Lung microvascular endothelial cell (primary cell): ENCODE measurements at places on chromosomes 2 and 18. TPM values are rescaled to one million over a fixed set of nuclear protein-coding genes. Genes with fewer than 3 reads are reported as not detected.

The CHRNG gene
- not detected in 2 replicates for total RNA-seq

The MC5R gene
- total RNA-seq, result not detected in 2 replicates

- no peak for DNase-seq
These were observed 765.8 kb downstream of the METTL4 start for GRCh38 chr18:1805521-1805920.

GRCh38 chr2:209970271-209970670 lies 32.2 kb upstream of the RPE start:
- DNase-seq, result no peak

DNA sequence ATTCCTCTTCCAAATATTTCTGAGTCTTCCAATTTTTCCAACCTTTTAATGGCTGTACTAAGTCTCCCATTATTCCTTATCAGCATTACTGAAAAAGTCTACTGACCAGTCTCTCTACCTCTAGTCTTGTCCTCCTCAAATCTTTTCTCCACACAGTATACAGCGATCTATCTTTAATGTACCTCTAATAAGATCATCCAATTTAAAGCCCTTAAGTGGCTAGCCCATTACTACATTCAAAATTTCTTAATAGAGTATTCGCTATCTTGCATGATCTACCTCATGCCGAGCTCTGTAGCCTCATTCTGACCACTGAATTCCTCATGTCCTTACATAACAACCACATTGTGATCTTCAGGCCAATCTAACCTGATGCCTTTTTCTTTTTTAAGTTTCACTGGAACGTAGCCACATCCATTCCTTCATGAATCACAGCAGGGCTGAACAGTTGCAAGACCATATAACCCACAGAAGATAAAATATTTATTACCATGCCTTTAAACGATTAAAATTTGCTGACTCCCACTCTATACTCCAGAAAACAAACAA lies 57.9 kb downstream of the SLC66A3 start:
- no peak for DNase-seq

DNA sequence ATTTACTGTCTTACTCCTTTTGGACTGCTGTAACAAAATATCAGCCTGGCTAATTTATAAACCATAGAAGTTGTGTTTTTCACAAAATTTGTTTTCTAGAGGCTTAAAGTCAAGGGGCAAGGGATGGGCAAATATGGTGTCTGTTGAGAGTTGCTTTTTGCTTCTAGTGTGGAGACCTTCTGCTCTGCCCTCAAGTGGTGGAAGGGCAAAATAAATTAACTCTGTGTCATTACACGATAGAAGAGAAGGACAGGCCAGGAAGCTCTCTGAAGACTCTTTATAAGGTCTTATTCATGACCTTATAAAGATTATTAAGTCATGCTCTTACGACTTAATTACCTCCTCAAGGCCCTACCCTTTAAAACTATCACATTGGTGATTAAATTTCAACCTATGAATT lies 181.2 kb upstream of the LRATD1 start:
- peak; percentile 8 for DNase-seq

DNA sequence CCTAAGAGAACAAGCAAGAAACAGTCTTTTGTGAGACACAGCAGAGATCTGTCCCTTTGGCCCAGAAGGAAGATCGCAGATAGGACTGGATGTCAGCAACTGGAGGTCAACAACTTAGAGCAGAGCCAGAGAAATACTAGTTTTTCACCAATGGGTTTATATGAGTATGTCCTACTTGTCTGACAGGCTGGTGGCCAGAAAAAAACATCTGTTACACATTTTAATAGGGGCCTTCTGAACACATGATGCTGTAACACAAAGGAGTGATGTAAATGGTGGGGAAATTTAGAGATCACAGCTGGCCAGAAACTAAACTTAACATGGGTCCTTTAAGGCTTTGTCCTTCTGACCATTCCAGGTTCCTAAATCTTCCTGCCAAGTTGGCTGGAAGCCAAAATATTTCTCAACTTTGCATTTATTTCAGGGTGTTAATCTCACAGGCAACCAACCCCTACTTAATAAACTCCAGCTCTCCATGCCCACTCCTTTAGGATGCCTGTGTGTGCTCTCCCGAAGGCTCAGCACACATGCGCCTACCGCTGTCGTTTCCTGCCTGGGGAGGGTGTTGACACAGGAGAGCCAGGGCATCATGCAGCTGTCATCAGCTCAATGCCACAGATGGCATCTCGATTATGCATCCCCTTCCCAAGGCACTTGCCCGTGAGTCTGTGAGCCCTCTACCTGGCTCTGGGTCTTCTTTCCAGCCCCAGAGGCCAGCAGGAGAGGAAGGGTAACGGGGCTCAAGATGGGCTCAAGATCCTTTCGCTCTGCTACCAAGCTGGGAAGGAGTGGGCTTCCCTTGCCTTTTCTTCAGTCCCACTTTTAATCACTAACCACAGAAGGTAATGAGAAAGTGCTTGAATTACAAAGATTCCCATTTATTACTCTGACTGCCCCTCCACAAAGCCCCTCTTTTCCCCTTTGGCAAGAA lies 252.5 kb downstream of the ETAA1 start:
- DNase-seq, result peak; percentile 38

DNA sequence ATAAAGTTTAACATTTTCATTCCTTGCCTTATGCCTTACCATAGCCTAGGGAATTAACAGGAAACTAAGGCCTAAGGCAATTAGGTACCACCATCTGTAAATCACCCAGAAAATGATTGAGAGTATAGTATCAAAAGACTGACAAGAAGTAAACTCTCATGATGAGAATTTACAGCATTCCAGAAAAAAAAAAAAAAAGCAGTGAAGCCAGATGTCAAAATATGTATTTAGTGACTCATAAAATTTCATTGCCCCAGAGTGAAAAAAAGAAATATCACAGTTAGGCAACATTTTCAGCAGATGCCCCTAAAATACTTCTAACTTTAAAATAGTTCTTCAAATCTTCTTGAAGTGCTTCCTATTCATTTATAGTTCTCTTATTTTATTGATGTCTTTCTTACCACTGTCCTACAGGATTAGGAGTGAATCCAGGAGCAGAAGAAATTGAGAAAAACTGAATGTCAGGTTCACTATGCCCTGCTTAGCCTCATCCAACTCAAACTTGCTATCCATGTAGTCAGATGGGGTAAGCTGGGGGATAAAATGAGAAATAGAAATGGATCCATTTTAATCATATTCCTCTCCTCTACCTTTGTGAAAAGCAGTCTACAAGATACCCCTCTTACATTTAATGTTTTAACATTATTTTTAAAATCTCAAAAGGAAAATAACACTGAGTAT lies 57.3 kb upstream of the TANK start:
- peak; percentile 27 for DNase-seq

GRCh38 chr2:48482769-48483168 lies 47.2 kb upstream of the STON1 start:
- DNase-seq, result peak; percentile 93

GRCh38 chr2:43035922-43036321 lies 190.5 kb downstream of the ZFP36L2 start:
- no peak for DNase-seq

GRCh38 chr2:138630164-138630563 lies 128.6 kb downstream of the SPOPL start:
- no peak for DNase-seq

DNA sequence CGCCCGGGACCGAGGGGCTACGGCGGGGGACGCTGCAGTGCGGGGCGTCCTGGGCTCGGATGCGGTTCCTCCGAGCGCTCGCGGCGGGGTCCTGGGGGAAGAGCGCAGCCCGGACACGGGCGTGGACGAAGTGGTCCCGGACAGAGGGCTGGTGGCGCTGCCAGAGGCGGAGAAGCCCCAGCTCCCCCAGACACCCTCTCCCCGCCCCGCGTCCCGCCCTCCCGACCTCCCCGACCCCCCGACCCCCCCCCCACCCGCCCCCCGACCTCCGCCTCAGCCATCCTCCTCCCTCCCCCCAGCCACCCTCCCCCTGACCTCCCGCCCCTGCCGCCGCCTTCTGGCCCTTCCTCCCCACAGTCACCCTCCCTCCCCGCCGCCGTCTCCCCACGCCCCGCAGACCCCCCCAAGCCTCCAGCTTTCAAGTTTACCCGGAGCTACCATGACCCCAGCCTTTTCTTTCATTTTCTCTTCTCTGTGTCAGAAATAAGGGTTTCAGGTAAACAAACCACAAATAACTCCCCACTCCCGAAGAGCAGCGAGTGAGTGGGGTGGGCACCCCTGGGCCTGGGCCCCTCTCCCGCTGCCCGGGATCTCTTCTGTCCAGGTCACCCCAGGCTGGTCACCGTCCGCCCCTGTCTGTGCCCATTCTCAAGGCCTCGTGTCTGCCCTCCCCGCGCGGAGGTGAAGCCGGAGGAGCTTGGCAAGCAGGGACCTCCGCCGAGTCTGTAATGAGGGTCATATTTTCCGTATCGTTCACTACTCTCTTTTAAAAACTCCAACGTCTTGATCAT lies 5.1 kb downstream of the NFATC1 start:
- peak; percentile 63 for DNase-seq
